ENCODE measurements at places on chromosomes 16 and 17.

DNA sequence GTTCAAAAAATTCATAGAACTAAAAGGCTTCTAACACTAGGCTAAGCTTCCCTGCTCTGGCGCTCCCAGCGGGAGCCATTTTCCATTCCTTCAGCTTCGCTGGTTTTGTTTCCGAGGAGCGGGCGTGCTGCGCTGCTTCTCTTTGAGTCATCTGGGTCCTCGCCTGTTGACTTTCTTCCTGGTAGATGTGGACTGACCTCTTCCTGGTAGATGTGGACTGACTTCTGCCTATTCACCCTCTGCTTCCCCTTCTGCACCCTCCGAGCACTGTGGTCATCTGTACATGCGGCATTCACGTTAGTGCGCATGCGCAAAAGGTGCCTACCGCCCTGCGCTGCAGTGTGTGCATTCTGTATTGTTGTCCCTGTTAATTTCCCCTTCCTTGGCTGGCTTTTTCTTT is 40.8 kb upstream of the SEC14L1 start:
- no peak for DNase-seq

DNA sequence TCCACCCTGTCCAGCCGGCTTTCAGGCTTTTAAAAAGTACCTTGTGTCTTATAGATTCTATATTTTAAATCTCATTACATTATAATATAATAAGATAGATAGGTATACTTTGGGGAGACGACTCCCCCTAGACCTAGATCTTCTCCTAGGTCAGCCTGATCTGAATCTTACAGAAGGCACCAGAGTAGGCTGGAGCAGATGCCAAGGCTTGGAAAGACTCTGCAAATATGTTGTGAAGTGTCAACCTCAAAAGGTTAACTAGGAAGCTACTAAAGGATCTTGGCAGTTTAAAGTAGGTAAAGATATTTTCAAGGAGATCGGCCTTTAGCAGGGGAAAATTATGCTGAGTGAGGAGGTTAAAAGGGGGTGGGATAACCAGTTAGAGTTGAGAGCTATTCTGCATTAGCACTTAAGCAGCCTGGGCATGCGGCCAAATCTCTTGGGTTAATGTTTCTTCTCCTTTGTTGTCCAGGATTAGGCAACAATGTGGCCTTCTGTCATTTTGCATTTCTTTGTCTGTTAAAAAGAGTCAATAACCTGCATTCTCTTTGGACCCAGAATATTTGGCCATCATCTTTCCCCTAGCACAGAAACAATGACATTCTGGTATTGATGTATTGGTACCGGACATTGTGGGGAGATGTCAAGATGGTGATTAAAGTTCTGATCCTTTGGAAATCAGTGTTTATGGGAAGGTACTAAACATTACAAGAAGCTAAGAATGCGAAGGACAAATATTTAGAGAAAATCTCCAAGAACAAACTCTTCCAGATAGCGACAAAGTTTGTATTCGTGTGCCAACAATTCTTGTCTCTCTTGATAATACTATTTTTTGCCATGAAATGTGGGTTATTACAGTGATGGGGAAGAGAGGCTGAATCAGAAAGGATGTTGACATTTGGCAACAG is 51.2 kb upstream of the DHX40 start:
- no peak for DNase-seq

DNA sequence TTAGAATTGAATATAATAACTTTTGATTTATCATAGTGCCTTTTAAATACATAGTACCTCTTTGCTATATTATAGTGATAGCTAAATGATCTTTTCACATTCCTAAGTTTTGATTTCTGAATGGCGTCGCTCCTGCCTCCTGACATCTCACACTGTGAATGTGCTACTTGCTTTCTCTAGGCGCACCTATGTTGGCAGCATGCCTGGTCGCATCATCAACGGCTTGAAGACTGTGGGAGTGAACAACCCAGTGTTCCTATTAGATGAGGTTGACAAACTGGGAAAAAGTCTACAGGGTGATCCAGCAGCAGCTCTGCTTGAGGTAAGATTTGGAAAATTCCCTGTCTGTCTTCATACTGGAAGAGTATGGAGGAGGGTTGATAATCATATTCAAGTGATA is 29.8 kb upstream of the ABCC11 start:
- DNase-seq, result no peak

DNA sequence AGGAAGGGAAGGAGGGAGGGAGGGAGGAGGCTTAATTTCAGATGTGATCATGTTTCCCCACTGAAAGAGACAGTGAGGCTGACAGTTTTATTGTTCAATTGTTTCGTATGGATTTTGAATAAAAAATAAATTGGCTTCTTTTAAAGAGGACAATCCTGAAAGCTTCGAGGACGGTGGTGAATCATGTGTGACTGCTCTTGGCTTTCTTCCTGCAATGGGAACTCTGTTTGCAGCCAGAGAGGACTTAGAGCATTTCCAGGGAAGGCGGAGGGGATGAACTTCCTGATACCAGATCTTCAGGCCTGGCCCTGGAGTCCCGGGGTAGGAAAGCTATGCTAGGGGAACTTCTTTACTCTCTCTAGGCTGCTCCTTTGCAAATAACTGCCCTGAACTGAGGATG is 72.8 kb upstream of the C16orf82 start:
- no peak for DNase-seq

GRCh38 chr16:57023541-57024249 is 34.3 kb downstream of the NLRC5 start:
- DNase-seq, result peak; percentile 55

GRCh38 chr17:44599298-44600175 is 42.3 kb downstream of the FZD2 start:
- no peak for DNase-seq
